ENCODE measurements at places on chromosomes 6 and 20.

- DNase-seq, result no peak
These were observed 49.3 kb upstream of the MTRF1L start for GRCh38 chr6:153051801-153052200.

DNA sequence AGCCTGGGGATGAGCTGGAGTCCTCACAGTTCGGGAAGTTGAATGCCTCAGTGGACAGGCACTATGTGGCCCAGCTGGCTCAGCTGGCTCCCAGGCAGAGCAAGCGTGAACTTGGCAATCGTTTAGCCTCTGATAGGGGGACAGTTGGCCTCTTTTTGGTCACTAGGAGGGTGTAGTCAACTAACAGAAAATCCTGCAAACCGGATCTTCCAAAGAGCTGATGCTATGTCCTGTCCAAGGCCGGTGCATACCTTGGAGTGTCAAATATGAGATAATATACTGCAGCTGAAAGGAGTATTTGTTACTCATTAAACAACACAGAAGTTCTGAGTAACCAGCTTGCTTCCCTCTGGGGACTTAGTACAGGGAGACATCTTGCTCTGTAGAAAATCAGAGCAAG is 126.2 kb upstream of the EXOC2 start:
- no peak for DNase-seq

- no peak for DNase-seq
These were observed 106.3 kb downstream of the GRM1 start for GRCh38 chr6:146135167-146135566.

DNA sequence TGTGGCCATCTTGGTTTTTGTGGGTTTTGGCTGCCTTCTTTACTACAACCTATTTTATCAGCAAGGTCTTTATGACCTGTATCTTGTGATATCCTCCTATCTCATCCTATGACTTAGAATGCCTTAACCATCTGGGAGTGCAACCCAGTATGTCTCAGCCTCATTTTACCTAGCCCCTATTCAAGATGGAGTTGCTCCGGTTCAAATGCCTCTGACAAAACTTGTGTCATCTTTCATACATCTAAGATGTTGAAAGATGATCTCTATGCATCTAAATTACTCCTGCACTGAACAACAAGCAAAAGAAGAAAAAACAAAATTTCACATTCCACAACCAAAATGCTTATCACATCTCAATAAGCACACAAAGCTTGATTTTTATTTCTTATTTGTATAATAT is 129.5 kb upstream of the CNR1 start:
- DNase-seq, result no peak

- no peak for DNase-seq
These were observed 25.8 kb downstream of the HLA-E start for GRCh38 chr6:30515106-30515505.

GRCh38 chr6:167567142-167568033 is 242.5 kb downstream of the TTLL2 start:
- no peak for DNase-seq

DNA sequence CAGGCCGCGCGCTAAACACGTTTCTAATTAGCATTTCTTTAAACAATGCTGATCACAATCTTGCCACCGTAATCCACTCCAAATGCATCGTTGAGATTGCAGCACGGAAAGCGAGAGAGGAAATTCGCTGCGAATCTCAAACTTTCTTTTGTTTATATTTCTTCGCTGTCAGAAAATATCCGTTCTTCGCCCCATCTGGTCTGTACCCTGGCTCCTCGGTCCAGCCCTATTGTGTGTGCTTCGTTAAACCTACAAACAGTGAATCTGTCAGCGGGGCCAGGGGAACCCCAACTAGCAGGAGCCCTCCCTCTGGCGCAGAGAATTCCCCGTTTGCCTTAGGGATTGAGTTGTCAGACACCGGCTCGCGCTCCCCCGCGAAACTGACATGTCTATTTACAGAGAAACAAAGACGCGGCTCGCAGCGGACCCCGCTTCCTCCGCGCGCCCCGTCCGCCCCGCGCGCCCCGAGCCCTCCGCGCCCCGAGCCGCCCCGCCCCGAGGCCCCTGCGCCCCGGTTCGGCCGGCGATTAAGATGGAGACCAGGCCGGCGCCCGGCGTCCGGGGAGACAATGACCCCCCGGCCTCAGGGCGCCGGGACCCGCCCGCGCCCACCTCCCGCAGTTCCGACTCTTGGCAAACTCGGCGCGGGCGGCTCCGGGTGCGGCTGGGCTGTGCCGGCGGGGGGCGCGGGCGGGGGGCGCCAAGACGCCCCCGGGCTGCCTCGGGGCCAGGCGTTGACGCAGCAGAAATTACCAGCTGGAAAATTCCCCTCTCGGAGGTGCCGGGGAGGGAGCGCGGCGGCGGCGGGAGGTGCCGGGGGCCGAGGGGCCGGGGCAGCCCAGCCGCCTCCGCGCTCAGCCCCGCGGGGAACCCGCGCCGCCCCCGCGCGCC is 874 bp downstream of the ZBTB46 start:
- no peak for DNase-seq

GRCh38 chr6:21969192-21969591 is 327.6 kb downstream of the PRL start:
- no peak for DNase-seq

DNA sequence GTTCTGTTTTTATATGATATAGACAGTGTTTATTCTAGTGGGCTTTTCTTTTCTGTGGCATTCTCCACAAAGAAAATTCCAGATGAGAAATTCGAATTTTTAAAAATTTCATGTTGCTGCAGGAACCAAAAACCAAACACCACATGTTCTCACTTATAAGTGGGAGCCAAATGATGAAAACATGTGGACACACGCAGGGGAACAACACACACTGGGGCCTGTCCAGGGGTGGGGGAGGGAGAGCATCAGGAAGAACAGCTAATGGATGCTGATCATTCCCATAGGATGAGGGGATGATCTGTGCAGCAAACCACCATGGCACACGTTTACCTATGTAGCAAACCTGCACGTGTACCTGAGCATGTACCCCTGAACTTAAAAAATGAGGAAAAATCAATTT is 499.0 kb upstream of the SLC35B3 start:
- DNase-seq, result no peak

- DNase-seq, result no peak
These were observed 27.8 kb downstream of the PAQR8 start for GRCh38 chr6:52389626-52390360.

- no peak for DNase-seq
These were observed 4.6 kb downstream of the SLC35F1 start for GRCh38 chr6:117911660-117912059.

- DNase-seq, result no peak
These were observed 164.8 kb upstream of the DTNBP1 start for GRCh38 chr6:15827496-15828255.

- DNase-seq, result no peak
These were observed 4.1 kb downstream of the CCDC170 start for GRCh38 chr6:151497905-151498304.

- DNase-seq, result no peak
These were observed 738 bp downstream of the RALGAPB start for GRCh38 chr20:38473367-38473795.

DNA sequence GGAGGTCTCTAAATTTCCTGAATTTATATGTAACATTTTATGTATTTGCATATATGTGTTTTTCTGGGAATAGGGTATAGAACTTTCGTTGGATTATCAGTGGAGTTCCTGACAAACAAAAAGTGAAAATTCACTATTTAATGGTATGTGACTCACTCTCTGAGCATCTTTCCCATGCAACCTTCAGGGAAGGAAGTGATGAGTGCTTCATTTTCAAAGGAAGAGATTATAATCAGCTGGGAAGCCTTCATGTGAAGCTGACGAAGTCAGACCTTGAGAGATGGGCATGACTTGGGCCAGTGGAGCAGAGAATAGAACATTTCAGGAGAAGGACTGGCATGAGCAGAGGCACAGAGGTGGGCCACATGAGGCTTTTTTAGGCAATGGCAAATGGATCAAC is 72.7 kb downstream of the FAXC start:
- DNase-seq, result no peak

DNA sequence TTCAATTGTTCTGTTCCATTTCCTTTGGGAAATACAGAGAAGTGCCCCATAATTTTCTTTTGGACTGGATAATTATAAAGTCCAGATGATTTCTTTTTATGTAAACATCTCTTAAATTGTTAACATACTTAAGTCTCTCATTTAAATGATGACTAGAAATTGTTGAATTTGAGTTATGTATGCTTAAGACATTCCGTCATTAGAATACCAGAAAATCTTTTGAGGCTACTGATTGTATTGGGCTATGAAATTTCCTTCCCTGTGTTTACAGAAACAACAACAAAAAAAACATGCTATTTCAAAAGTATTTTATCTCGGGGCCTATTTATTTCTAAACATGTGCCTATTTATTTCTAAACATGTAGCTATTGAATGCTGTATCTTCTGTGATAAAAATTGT is 125.4 kb downstream of the SH3BGRL2 start:
- no peak for DNase-seq

- DNase-seq, result peak; percentile 49
These were observed 200.3 kb downstream of the ANKRD60 start for GRCh38 chr20:58028123-58028522.

- no peak for DNase-seq
These were observed 482.7 kb upstream of the JARID2 start for GRCh38 chr6:14763139-14763538.

DNA sequence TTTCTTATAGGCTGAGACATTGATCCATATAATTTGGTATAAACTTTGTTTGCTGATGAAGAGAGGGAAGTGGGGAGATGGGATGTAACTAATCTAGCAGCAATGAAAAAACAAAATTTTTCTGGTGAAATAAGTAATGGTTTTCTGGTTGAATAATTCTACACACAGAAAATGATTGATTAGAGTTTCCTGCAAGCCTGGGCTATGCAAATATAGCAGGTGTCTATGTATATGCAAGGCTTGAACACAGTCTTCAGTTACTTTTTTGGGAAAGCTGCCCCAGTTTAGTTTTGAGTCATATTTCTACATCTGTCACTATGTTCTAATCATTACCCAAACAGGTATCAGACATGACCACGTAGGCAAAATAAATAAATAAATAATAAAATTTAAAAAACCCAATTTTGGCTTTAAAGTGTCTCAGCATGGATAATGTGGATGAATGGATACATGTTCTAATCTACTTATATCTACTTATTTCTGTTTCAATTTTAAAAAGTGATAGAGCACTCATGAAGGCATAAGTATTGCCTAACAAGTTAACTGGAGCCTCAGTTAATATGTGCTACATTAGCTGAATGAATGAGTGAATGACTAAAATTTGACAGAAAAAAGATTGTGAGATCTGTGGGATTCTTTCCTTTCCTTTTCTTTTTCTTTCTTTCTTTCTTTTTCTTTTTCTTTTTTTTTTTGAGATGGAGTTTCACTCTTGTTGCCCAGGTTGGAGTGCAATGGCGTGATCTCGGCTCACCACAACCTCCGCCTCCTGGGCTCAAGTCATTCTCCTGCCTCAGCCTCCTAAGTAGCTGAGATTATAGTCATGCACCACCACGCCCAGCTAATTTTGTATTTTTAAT is 37.2 kb upstream of the TFB1M start:
- no peak for DNase-seq

- peak; percentile 88 for DNase-seq
These were observed 23.0 kb downstream of the LATS1 start for GRCh38 chr6:149694921-149695320.

- peak; percentile 3 for DNase-seq
These were observed 482.9 kb downstream of the GRIK2 start for GRCh38 chr6:101876431-101876830.

GRCh38 chr6:20542927-20543602 is 8.8 kb downstream of the CDKAL1 start:
- no peak for DNase-seq

- DNase-seq, result peak; percentile 33
These were observed 21.3 kb downstream of the AARS2 start for GRCh38 chr6:44291841-44292240.

DNA sequence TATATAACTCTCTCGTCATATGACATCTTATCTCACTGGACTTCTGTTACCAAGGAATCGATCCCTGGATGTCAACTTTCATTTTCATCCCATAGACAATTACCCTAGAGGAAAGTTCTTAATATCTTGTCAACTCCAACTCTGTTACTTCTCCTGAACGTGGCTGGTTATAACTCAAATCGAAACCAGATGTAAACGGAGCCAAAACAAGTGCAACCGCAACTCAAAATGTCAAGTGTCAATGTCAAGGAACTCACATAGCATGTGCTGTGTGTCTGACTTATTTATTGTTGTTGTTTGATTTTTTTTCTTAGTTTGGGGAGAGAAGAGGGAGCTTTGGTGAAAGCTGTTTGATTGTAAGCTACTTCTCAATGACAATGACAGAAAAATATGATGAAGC is 108.6 kb downstream of the VIP start:
- DNase-seq, result no peak

DNA sequence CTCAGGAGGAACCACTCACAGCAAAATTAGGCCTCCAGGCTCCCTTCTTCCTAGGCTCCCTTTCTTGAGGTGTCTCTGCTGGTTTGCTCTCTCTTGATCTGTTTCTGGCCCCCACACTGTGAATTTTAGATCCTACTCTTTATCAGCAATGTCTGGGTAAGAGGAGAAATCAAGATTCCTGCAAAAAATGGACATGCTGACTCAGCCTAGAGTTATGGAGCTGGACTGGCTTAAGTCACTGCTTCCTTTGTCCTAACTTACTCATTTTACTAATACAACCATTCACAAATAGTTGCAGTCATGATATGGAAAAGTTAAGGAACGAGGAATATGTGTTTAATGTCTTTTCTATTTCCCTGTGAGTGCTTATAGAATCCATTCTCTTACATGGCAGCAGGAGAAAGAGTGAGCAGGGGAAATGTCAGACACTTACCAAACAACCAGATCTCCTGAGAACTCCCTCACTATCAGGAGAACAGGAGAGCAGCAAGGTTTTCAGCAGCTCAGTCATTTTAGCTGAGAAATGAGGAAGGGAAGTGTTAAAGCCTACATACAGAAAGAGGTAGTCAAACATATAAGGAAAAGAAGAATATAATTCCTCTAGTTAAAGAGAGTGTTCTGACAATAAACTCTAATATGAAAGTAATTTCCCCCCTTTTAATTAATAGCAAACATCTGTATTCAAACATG is 160.8 kb downstream of the PDE7B start:
- DNase-seq, result no peak

DNA sequence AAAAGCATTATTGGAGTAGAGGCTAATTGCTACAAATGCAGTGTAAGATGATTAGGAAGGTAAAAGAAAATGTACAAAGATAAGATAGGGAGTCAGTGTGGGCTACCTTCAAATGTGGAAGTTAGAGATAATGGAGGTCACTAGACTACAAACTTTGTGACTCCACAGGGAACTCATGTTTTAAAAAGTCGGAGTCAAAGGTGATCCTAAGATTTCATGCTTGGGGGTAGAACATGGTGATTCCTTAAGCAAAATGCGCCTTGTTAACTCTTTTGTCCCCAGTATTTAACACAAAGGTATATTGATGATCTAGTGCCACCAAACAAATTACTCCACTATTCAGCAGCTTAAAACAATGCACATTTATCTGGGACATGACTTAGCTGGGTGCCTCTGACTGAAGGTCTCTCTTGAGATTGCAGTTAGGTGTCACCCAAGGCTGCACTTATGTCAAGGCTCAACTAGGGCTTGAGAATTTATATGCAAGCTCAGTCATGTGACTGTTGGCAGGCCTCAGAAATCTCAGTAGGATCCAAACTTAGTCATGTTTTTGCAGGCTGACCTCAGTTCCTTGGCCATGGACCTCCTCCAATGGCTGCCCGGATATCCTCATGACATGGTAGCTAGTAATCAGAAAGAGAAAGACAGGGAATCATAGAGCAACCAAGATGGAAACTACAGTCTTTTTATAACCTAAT is 11.4 kb upstream of the SNX9 start:
- DNase-seq, result no peak

GRCh38 chr6:120764312-120764711 is 570.0 kb downstream of the TBC1D32 start:
- DNase-seq, result peak; percentile 31
